ENCODE measurements at places on chromosomes 4 and X.

- DNase-seq: no peak
These were observed 380.6 kb downstream of the RAB28 start for GRCh38 chr4:13103382-13104015.

DNA sequence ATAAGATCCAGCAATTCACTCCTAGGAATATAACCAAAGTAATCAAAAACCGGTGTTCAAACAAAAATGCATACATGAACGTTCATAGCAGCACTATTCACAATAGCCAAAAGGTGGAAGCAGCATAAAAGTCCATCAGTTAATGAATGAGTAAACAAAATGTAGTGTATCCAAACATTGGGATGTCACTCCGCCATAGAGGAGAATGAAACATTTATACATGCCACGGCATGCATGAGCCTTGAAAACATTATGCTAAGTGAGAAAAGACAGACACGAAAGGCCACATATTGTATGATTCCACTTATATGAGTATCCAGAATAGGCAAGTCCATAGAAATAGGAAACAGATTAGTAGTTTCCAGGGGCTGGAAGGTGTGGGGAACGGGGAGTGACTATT is 11.0 kb upstream of the PDLIM3 start:
- DNase-seq: no peak

DNA sequence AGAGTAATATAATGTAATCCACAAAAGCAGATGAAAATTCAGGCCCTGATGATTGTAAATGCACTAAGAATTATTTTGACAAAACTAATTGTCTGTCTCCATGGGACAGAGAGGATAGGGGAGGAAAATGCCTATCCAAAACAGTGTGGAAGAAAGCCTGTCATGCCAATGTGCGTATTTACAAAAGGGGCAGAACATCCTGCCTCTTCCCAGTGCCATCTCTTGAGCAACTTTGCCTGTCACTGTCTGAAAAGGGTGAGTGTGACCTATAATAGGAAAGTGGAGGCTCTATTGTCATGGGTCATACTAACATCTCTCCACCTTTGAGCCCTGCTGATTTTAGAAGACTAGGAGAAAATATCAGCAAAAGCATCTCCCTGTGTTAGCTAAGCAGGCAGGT is 264.1 kb downstream of the UNC5C start:
- DNase-seq: no peak

DNA sequence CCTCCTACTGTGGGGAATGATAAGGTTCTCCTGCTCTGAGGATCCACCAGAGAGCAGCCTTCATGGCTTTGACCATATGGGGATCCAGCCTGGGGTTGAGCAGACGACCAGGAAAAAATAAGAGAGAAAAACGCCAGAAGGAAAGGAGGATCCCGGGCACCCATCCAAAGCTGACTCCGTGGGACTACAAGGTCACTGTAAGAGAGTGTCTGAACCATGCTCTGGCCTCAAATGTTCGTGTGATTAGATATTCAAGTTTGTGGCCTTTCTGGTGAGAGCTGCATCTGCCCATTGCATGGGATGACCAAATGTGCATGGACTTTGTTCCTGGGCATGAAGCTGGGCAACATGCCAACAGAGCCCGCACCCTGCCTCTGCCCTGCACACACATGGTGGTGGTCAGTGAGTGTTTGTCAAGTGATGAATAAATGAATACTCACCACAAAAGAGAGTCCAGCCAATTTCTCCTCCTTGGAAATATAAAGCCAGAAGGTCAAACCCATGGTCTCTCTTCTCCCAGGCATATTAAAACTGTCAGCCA is 346.0 kb upstream of the GATB start:
- DNase-seq: no peak

DNA sequence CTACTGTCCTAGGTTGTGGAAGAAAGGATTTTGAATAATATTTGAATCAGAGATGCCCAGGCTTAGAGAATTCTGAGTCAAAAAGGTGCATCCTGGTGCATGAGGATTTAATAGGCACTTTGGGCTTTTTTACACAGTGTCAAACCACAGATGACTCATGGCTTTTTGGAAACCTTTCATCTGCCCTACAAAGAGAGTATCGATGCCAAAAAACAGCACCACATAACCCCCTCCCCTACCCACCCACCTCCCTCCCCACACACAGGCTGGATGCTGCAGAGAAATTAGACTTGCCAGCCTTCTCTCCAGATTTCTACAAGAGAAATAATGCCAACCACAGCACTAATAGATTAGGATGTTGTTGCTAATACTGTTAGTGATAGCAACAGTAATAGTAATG is 779.3 kb downstream of the NLGN4X start:
- no peak for DNase-seq

- no peak for DNase-seq
These were observed 51.7 kb downstream of the FAM53A start for GRCh38 chr4:1632109-1633104.

GRCh38 chr4:83548151-83548905 is 12.4 kb downstream of the GPAT3 start:
- DNase-seq: peak; percentile 80

DNA sequence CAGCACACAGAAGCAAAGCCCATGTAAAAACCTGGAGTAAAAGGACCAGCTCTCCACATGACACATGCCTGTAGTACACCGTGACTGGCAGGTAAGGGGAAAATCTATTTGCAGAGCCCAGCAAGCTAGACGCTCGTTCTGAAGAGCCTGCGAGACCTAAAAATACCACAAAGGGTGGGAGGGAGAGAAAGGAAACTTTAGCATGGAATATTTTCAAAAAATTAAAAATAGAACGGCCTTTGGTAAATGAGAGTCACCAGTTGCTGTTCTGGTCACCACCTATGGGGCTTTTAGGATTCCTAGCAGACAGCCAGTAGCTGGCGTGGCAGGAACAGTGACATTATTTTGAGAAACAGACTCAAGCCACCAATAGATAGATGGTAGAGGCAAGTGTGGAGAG is 115.5 kb downstream of the MID1IP1 start:
- no peak for DNase-seq

DNA sequence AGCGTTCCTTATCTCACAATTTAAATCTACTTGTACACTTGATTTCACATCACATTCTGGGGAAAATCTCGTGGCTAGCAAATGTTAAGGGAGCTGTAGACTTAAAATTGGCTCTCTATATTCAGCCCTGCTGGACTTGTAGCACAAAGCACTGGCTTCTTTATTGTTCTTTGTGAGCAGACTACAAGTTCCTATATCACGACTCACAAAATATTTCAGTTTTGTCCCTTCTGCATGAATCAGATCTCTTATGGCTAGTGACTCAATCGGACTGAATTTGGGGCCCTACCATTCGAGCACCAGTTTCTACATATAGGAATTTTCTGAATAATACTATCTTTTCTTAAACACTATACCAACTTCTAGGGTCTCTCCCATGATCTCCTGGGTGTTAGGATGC is 390.1 kb downstream of the ADAM29 start:
- DNase-seq: no peak

GRCh38 chr4:148161601-148162000 is 280.6 kb downstream of the NR3C2 start:
- DNase-seq: no peak

DNA sequence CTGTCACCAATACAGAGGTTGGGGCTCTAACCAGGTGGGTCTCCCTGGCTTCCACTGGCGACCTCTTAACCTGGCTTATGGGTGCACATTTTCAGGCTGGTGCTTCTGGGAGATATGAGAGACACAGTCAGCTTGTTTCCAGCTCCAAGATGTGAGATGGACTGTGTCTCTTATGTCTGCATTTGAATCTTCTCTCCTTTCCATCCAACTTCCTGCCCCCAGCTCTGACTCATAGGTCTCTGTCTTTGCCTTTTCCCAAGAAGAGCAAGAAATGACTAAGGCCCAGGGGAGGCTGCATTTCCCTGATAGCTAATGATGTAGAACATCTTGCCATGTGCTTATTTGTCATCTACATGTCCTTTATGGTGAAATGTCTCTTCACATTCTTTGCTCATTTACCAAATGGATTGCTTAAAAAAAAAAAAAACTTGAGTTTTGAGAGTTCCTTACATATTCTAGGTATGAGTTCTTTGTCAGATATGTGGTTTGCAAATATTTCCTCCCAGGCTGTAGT is 3.2 kb upstream of the UXT start:
- DNase-seq: no peak

DNA sequence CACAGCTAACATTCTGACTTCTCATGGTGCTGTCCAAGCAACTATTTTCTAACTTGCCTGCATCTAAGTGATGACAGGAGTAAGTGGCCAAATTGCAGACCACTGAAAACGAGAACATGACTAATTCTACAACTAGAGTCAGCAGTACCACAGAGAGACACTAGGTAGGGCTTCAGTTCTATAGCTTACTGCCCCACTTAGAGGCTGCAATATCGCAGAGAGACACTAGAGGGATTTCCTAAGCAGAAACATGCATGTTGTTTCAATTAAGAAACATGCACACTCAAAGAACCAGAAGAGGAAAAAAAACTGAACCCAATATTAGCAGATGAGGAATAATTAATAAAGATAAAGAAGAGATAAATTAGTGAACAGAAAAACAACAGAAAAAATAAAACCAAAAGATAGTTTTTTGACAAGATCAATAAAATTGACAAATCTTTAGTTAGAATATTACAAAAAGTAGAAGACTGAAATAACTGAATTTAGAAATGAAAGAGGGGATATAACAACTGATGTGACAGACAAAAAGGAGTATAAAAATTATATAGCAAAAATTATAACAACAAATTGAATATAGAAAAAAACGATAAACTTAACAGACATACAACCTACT is 100.8 kb downstream of the SPIN4 start:
- DNase-seq: no peak

DNA sequence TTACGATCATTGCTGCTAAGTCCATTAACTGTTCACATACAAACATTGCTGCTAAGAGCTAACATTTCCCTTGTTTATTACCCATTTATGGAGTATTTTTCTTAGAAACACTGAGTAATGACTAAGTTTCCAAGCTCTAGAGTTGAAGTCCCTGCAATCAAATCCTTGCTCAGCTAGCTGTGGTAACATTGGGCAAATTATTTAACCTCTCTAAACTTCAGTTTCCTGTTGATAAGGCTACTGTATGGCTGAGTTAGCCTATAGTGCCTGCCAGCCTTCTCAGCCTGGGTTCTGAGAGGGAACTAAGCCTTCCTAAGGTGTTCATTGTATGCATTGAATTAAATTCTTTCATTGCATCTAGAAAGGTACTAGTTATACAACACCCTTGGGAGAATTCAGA is 15.2 kb upstream of the SCOC start:
- DNase-seq: no peak

GRCh38 chrX:70405003-70405402 is 18.1 kb upstream of the GDPD2 start:
- no peak for DNase-seq

DNA sequence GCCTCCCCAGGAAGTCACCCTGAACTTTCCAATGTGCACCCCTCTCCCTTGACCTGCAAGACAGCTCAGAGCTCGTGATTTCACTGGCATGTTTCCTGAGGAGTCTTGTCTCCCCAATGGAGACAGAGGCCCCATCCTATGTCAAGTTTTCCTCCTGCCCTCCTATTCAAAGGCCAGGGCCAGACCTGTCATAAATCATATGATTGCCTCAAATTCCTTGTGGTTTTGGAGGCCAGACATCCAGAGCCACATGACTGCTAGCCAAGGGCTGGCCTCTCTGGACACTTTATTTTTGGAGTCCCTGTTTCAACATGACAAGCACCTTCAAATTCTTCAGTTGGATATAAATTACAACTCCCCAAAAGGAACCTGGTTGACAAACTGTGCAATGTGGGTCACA is 76.0 kb upstream of the TFDP3 start:
- DNase-seq: no peak

DNA sequence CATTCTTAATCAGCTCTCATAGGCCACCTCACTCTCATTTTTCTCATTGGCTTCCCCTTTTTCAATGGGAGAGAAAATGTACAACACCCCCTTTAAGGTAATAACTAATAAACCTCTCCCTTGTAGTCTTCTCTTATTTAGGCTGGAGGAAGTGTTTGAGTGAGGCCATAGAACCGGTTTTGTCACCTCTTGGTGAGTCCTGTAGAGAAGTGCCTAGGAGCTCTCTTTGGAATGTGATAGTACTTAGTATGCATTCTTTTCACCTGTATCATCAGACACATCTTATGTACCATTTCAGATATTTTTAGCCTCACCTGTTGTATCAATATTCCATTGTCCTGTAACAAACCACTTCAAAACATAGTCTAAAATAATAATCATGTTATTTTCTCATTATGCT is 3.5 kb upstream of the TAB3 start:
- DNase-seq: no peak

- DNase-seq: peak; percentile 24
These were observed 51.2 kb downstream of the TMPRSS11E start for GRCh38 chr4:68498413-68499007.

DNA sequence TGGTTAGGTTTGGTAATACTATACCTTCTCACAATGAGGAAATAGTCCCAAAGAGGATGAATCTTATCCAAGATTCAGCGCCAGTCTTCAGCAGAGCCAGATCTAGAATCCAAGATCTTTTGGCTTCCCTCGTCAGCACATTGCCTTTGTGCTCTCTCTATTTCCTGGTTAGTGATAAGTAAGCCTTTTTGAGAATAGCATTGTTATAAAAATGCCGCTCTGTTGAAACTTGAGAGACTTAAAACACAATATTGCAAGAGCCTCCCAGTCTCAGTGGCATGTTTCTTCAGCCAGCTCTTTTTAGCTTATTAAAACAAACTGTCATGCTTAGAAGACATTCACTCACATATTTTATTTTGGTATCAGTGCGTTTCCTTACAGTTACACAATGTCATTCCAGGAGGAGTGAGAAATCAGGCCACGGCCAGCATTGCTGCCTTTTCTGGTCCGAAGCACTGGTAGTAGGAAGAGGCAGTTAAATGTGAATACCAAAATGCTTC is 141.4 kb downstream of the KLHL8 start:
- no peak for DNase-seq

GRCh38 chrX:110852180-110852579 is 56.6 kb upstream of the CHRDL1 start:
- no peak for DNase-seq

- DNase-seq: no peak
These were observed 17.9 kb downstream of the VEGFC start for GRCh38 chr4:176774852-176775251.

DNA sequence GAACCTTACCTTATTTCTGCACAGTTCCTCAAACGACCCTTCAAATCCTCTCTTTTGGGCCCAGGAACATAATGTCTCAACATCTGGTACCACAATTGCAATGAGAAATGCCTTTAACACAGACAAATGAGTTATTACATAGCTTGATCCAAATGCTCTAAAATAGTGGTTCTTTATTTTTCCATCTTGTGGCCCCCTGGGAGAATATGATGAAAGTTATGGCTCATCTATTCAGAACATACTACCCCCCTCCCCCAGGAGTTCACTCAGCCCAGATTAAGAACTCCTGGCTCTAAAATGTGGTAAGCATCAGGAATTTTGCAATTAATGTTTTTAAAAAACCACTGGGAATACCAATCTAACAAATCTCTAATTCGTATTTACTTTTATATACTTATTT is 23.9 kb upstream of the CENPU start:
- no peak for DNase-seq

Data from NCI-H2029 (cell line).